ENCODE measurements at places on chromosomes 2 and 18.

- DNase-seq = no peak
Observed at GRCh38 chr18:1412655-1413322, 508.1 kb downstream of the ADCYAP1 start.

DNA sequence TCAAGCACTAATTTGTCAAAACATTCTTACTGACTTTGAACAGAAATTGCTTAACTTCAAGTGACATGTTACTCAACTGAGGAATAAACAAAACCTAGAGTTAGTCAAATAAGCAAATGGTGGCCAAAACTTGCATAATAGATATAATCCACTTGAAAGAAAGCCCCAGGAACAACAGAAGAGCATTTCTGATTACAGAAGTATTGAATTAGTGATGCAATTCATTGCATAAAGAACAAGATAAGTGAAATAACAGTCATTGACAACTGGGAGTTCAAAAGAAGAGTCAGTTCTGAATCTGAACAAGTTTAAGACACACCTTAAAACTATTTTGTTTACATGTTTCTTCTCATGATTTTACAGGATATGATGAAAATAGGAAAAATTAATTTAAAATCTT, 30.8 kb downstream of the COBLL1 start:
- no peak for DNase-seq

GRCh38 chr2:853203-853870, 97.3 kb upstream of the SNTG2 start:
- DNase-seq = no peak

DNA sequence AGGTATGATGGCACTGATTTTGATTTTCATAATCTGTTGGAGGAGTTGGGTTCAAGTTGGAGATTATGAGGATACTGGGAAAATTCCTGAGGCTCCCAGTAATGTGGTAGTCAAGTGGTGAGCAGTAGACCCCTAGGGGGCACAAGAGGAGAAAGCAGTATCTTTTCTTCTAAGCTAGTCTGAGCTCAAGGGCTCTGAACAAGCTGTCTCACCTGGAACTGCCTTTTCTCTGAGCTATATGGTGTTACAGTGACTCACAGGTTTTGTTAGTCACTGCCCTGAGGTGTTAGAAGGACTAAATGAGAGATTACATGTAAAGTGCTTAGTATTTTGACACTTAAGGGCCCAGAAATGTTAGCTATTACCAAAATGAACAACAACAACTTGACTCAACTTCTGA, 42.2 kb downstream of the CD302 start:
- DNase-seq = no peak

DNA sequence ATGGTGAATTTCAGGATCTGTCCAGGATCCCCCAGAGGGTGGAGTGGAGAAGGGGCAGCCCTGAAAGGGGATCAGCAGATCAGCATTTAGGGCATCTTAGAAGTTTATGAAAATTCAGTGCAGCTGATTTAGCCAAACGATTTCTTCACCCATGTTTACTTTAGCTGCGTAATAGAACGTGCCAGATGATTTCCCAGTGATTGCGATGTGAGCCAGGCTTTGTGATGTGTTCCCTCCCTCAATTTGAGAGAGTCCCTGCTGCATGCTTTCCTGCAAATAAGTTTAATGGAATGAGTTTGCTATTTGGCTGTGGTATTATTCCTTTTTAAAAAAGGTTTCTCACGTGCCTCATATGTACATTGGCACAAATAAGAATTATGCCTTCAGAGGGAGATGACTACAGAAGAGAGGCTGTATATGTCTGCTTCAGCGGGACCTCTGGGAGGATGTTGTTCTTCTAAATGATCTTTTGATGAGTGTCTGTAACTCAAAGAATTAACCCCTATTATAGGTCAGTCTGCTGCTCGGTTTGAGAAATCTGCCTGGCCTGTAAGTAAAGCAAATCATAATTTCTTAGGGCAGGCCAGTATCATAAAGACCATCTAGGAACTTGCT, 111.9 kb downstream of the MRO start:
- no peak for DNase-seq

GRCh38 chr18:33612632-33613031, 34.6 kb downstream of the ASXL3 start:
- DNase-seq = no peak

- DNase-seq = no peak
Observed at GRCh38 chr2:108621087-108621559, 86.9 kb downstream of the LIMS1 start.

DNA sequence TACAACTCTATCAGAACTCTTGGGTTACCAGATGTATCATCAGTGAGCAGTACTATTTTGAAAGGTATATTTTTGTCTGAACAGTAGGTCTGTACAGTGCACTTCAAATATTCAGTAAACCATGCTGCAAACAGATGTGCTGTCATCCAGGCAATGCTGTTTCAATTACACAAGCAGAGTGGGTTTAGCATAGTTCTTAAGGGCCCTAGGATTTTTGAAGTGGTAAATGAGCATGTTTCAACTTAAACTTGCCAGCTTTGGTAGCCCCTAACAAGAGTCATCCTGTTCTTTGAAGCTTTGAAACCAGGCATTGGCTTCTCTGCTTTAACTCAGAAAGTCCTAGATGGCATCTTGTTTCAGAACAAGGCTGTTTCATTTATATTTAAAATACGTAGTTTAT, 1519.9 kb downstream of the SUCLG1 start:
- no peak for DNase-seq
